ENCODE measurements at places on chromosomes 16 and 17.

DNA sequence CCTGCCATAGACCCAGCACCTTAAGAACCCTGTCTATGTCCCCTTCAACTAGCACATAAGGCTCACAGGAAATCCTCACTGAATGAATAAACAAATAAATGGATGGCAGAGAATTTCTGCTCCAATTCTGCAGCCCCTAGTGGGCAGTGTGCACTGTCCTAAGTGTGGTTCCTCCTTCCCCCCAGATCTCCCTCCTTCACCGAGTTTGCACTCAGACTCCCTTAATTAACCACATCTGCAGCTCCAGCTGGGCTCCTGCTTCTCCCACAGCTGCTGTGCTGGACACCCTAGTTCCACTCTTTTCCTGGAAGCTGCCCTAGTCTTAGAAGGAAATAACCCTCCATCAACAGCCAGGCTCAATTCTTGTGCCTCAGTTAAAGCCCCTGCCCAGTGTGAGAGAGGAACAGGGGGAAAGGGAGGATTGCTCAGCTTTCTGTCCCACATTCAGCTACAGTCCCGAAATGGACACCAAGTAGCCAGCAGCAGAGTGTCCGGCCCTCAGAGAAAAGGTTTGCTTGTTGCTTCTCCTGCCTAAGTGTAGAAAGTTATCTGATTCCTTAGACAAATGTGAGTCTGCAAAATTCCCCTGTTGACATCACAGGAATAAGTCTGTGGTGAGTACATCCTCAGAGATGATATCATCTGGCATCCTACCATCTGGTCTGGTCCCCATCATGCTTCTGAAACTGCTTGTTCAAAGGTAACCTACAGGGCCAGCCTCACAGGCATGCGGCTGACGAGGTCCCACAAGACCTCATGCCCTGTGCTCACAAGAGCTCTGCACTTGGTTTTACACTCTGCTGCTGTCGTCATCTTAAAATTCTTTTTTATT, 12.3 kb downstream of the LRRC3C start:
- DNase-seq = no peak

DNA sequence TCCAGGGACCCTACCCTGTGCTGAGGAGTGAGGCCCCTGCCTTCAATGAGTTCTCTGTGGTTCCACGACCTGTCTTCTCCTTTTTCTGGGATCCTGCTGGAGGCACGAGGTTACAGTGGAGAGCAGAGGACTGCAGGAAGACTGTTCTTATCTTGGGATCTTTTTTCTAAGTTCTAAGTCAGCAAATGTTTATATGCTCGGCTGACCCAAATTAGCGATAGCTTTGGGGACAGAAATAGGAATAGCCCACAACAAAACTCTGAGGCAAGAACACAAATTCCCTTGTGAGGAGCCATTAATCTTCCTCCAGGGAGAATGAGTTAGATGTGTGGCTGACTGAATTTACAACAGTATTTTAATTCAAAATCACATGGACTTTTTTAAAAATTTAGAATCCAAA, 46.7 kb downstream of the MYOCD start:
- no peak for DNase-seq

DNA sequence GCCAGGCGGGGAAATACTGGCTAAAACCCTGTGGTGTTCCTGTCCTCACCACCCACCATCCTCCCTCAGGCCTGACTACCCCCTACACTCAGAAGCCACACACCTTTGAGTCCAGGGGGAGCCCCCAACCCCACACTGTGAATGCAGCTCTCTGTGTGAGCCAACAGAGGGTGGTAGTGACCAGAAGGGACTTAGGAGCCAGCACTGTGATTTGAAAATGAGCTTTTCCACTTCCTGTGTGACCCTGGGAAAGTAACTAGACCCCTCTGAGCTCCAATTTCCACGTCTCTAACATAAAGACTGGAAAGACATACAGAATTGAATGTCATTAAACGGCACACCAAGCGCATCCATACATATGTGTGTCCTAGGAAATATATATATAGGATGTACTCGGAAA, 58.7 kb downstream of the SDK2 start:
- no peak for DNase-seq

GRCh38 chr17:42657824-42658588, 1.1 kb upstream of the TUBG2 start:
- no peak for DNase-seq

DNA sequence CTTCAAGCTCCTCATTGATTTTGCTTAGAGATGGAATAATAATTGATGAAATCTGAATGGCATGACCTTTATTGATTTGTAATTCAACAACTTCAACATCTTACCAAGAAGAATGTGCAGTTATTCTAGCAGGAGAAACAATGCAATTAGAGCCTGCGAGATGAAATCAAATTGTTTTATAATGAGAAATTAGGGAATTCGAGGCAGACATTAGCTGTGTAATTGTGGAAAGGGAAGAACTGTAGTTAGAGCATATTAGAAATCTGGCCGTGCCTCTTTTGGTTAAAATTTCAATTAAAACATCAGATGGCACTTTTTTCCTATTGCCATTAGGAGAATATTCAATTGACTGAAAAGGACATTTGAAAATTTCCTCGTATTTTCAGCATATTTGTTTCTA, 325.8 kb downstream of the WWOX start:
- DNase-seq = no peak

DNA sequence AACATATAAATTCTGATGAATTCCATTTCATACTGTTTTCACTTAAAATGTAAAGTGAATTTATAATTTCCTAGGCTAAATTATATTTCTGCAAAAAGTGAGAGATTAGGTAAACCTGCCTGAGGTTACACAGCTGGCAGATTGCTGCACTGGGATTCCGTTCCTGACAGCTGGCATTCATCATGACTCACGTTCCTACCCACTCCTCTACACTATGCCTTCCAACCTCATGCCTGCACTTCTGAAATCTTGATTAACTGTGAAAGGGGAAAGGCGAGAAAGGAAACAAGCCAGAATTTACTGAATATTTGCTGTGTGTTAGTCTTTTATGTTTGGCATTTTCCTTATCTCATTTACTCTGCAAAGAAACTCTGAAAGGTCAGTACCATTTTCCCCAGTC, 73.3 kb upstream of the MON1B start:
- no peak for DNase-seq

GRCh38 chr17:8828517-8828875, 29.3 kb upstream of the MFSD6L start:
- DNase-seq = no peak

DNA sequence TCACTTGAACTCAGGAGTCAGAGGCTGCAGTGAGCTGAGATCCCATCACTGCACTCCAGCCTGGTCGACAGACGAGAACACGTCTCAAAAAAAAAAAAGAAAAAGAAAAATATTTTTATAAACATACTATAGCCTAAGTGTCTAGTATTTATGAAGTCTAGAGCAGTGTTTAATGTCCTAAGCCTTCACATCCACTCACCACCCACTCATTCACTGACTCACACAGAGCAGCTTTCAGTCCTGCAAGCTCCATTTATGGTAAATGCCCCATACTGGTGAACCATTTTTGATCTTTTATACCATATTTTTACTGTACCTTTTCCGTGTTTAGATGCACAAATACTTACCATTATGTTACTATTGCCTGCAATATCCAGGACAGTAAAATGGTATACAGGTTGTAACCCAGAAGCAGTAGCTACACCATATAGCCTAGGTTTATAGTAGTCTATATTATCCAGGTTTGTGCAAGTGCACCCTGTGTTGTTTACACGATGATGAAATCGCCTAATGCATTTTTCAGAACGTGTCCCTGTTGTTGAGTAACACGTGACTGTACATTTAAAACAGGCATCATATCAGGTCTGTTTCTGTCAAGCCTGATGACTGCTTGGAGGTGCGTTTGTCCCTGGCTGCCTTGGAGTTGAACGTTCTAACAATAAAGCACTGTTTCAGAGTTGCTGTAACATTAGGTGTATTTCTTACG, 10.1 kb downstream of the NUDT7 start:
- no peak for DNase-seq

- DNase-seq = no peak
Measured at GRCh38 chr16:85159179-85159980, 47.1 kb upstream of the CIBAR2 start.

DNA sequence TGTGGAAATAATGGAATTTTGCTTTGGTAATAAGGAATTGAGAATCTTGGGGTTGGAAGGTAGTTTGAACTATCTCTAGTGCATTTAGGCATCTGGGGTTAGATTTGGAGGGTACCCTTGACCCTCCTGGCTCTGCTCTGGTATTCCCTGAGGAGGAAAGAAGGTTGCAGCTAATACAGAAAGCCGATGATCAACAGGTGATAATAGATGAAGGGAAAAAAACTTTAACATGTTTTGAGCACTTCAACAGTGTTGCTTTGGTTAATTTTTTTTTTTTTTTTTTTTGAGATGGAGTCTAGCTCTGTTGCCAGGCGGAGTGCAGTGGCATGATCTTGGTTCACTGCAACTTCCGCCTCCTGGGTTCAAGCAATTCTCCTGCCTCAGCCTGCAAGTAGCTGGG, 4.8 kb downstream of the KAT7 start:
- no peak for DNase-seq

DNA sequence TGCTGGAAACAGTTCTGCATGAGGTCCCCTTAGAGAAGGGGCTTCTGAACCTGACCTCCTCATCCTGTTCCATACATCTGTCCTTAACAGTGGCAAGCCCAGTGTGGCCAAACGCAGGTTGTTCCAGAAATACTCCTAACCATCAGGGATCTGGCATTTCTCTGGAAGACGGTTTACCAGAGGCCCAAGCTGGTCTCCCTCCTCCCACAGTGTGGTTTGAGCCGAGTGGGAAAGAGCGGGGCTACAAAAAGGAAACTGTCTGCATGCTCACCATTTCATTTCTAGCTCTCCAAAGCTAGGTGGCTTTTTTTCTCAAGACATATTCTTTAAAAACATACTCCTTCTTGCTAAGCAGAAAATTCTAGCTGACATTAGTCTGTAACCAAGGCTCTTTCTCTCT, 6.0 kb downstream of the MXRA7 start:
- DNase-seq = no peak

GRCh38 chr17:49667854-49668253, 10.0 kb downstream of the SPOP start:
- DNase-seq = no peak

GRCh38 chr16:84703681-84704080, 3.9 kb downstream of the USP10 start:
- DNase-seq = no peak

GRCh38 chr17:1649844-1650501, at the start of gene RILP:
RILP (minus strand) TSS chr17:1649866; CDS start chr17:1649804, 62 bp downstream.
- no peak for DNase-seq

GRCh38 chr16:48366165-48367093, 18.8 kb downstream of the SIAH1 start:
- no peak for DNase-seq

- DNase-seq = no peak
Measured at GRCh38 chr16:53257001-53257400, 177.3 kb upstream of the RBL2 start.

GRCh38 chr17:1997289-1997926, 27.7 kb downstream of the RTN4RL1 start:
- no peak for DNase-seq

DNA sequence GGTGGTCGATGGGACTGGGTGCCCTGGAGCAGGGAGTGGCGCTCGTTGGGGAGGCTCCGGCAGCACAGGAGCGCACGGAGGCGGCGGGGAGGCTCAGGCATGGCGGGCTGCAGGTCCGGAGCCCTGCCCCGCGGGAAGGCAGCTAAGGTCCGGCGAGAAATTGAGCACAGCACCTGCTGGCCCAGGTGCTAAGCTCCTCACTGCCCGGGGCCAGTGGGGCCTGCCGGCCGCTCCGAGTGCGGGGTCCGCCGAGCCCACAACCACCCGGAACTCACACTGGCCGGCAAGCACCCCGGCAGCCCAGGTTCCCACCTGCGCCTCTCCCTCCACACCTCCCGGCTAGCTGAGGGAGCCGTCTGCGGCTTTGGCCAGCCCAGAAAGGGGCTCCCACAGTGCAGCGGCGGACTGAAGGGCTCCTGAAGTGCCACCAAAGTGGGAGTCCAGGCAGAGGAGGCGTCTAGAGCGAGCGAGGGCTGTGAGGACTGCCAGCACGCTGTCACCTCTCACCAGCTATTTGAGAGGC, 88.8 kb upstream of the EEF2KMT start:
- DNase-seq = no peak

DNA sequence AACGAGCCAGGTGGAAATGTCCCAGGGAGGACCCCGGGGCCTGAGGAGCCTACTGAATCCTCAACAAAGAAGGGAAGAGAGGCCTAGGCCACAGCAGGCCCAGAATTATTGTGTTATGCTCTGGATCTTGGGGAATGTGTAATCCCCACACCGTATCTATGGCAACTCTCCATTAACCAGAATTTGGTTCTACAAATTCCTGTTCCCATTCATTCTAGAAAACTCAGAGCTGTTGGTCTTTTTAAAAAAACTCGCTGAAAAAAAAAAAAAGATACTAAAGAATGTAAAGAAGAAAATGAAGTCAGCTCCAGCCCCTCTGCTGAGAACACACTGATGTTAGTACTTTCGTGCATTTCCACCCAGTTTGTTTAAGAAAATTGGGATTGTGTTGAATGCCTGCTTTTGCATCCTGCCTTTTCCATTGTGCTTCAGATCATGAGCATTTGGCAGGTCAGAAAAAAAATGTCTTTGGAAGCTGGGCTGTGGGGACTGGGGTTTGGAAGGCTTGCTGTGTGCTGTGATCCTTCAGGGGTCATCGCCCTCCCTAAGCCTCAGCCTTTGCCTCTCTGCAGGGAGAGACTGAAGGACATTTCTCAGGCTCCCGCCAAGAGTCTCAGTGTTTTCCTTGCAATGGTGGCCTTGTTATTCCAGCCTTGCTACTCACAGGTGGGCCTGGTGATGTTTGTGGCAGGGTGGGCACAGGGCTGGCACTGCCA, 69.5 kb downstream of the SREBF1 start:
- DNase-seq = no peak

DNA sequence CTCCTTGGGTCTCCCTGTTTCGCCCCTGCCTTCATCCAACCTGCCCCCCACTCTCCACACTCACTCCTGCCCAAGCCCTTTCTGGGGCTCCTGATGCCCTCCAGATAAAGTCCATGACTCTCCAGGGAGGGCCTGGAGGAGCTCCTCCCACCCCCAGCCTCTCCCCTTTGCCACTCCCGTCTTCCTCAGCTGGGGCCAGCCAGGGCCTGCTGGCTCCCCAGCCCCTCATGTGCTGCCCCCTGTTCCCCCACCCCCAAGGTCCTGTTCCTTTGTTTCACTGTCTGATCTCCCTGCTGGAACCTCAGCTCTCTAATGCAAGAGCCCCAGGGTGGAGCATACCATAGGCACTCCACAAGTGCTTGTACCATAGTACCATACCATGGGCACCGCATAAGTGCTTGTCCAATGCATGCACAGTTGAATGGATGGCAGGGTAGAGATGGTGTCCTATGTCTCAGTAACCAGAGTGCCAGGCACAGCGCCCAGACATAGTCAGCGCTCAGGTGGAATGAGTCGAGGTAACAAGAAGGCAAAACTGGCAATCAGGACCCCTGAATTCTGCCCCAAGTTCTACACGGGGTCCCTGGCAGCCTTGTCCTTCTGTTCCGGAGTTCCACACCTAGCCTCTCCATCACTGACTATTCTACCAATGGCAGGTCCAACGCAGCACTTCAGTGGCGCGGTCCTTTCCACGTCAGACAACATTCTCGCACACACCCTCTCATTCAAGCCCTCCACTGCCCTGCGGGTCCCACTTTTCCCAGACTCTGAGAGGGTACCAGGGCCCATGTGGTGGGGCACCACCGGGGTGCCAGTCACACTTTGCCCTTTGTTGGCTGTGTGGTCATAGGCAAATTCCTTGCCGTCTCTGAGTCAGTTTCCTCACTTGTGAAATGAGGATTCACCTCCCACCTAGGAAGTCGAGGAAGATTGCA, 1.4 kb downstream of the PLCD3 start:
- no peak for DNase-seq

- no peak for DNase-seq
Measured at GRCh38 chr17:45868276-45868675, 23.6 kb downstream of the SPPL2C start.

- DNase-seq = no peak
Measured at GRCh38 chr17:5069724-5070123, 8.5 kb upstream of the ZFP3 start.

Data from GOT3 (cell line).